ENCODE measurements at places on chromosomes 2 and 18.

DNA sequence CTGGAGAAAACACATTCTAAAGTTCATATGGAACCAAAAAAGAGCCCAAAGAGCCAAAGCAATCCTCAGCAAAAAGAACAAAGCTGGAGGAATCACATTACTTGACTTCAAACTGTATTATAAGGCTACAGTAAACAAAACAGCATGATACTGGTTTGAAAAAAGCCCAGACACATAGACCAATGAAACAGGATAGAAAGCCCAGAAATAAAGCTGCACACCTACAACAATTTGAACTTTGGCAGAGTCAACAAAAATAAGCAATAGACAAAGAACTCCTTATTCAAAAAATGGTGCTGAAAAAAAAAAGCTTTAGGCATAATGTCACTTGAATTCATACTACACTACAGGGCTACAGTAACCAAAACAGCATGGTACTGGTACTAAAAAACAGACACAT lies 289.6 kb downstream of the NR4A2 start:
- DNase-seq: no peak

GRCh38 chr2:33535421-33535820 lies 59.0 kb downstream of the RASGRP3 start:
- no peak for DNase-seq

DNA sequence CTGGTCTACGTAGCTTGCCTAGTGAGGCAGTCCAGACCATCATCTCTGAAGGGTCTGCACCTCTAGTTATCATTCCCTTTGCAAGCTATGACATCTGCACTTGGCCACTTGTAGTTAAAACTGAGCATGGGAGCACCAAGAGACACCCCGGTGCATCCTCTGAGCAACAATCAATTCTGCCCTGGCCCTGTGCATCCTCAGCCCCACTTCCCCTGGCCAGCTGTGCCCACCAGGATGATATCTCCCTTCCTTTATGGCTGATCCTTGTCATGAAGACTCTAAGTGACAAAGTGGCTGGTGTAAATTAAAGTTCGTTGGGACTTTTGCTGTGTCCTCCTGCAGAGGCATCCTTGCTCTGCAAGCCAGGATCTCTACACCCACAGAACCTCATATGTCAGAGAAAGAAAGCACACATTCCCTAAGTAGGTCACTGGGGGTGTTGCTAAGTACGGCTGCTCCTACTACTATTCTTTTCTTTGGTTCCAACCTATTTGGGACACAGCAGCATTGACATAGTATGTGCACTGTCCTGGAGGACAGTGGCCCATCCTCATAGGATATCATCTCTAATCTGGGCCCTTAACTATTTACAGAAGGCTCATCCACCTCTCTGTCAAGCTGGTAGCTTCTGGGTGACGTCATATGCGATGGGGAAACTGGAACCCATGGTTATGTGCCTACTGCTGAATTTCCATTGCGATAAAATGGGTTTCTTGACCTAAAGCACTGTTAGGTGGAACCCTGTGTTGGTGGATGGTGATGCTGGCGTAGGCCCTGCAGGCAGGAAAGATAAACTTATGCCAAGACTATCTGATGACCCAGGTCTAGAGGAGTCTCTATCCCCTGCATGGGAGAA lies 384.3 kb upstream of the ID2 start:
- no peak for DNase-seq

DNA sequence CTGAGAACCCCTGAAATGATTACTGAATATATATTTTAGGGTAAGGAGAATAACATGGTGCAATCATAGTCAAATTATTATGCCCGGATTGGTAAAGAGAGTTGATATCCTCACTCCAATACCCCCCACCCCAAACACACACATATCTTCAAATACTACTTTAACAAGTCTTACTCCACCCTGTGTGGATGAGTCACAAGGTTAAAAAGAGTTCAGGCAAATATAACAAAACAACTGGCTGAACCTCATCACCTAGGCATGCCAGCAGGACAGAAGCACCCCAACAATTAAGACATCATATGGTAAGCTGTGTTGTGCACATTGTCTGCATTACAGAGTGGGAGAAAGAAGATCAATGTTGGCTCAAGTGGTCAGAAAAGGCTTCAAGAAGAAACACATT lies 857.4 kb downstream of the TDRD15 start:
- DNase-seq: no peak

DNA sequence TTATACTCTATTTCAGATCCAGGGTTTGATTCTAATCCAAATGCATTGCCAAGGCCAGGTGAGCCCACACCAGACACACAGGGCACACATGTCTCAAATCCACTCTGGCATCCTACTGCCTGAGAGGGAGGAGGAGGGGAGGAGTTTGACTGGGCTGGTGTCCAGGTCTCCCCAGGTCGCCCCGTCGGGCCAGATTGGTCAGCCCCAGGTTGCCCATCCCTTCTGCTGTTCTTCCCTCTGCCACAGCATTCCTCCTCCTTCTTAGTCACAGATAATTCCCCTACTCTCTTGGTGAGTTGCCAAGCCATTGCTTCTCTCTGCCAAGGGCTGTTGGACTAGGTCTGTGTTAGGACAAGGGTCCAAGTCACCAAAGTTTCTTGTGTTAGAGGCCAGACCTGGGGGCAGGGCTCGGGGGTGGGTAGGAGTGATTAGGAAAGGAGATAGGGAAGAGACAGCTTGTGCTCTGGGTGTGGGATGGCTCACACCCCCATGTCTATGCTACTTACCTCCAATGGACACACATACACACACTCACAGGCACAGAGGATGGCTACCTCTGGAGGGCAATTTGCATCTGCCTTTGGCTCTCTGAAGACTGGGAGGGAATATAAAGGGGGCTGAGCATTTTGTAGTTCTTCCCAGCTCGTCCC lies 2.5 kb upstream of the EGR4 start:
- DNase-seq: no peak

- no peak for DNase-seq
Observed at GRCh38 chr2:103008586-103008985, 246.8 kb downstream of the TMEM182 start.

DNA sequence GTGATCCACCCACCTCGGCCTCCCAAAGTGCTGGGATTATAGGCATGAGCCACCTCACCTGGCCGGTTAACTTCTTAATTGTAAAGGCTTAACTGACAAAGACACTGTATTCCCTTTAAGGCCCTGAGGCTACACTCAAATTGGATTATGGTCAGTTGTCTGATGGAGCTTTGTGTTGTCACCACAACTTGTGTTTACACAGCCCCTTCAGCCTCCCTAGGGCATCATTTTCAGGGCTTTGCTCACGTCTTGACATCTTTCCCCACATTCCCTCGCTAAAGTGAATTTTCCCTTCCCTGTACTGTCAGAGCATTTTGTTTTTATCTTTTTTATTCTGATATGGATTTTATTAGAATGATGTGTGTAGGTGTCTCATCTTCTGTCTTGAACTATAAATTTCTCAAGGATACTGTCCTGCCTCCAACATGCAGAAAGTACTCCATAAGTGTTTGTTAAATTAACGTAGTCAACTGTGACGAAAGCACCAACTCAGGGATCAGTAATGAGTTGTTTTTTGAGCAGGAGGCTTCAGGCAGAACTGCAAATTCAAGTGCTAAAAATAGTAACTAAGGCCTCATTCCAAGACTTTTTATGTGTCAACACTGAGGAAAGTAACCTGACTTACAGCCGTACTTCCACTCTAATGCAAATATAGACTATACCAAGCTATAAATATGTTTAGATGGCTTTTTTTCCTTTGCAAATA lies 77.1 kb upstream of the NARS1 start:
- no peak for DNase-seq

GRCh38 chr2:201223089-201224073 lies 37.0 kb upstream of the CASP8 start:
- no peak for DNase-seq

DNA sequence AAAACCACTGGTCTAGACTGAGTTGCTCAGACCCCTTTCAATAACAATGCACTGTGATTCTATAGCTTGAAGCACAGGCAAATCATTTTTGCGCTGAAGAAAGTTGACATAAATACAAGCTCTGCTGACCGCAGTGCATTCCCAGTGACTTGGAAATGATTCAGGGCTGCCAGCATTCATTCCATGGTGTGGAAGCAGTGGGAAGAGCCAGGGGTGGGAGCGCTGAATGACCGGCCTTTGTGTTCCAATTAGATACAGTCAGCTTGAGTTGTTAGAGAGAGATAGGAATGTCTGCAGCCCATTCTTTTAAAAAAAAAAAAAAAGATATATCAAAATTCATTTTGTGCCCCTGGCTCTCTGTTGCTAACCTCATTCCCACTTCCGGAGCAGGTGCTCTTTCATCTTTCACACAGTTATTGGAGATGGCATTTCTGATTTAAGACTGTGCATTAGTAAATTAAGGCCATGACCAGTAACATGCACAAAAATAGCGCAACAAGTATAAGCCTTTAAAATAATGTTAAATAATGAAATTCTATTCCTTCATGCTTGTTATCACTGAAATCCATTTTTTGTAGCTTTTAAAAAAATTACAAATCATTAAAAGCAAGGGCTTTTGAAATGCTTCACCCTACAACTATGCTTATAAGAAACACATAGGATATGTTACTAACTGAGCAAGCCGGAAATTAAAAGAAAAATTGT lies 59.4 kb upstream of the CTLA4 start:
- no peak for DNase-seq

DNA sequence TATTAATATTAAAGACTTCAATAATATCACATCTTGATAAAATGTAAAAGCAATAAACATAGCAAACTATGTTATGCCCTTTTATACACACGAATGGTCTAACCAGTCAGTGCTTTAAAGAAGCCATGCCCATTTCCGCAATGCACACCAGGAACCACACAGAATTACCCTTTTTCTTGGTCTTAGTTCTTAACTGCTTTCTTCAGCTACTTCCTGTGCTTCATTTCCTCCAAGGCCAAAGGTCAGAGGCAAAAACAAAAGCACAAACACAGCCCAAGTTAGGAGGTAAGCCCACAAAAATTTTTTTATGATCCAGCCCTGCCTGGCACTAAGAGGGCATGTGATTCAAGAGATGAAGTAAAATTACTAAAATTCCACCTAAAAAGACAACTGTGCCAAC lies 267.2 kb downstream of the FBXO15 start:
- no peak for DNase-seq

DNA sequence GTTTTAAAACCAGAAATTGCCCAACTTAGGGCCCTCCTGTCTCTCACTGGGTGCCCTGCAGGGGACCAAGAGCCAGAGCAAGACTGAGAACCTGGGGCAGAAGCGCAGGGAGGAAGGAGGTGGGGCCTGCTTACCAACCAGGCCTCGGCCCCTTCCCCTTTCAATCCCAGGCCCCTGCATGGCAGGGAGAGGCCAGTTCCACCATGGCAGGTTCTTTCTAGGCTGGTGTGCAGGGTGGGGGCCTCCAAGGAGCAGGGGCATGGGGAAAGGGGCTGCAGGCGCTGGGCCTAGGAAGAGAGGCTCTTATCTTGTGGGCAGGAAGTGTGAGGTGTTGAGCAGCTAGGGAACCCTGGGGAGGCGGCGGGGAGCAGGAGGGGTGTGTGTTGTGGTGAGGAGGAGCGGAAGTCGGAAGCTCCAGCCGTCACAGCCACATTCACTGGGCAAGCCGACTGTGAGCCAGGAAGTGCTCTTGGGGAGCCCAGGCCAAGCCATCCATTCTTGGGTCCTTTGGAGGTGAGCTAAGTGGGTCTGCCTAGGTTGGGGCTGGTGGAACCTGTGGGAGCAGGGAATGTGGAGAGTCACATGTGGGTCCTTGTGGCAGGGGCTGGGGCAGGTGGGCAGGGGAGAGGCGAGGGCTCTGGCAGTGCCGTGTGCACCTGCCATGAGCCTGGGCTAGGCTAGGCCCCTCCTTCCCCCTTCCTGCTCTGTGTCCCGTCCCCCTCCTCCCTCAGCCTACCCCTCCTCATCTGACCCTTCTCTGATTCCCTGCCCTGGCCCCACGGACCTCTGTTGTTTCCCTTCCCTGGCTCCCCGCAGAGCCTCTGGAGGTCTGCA lies at the start of gene PSD4:
Gene PSD4 (plus strand): TSS at position 430 of the 834 bp plus-strand sequence. CDS start 8,486 bp downstream, outside the sequence.
- DNase-seq: peak; percentile 78

DNA sequence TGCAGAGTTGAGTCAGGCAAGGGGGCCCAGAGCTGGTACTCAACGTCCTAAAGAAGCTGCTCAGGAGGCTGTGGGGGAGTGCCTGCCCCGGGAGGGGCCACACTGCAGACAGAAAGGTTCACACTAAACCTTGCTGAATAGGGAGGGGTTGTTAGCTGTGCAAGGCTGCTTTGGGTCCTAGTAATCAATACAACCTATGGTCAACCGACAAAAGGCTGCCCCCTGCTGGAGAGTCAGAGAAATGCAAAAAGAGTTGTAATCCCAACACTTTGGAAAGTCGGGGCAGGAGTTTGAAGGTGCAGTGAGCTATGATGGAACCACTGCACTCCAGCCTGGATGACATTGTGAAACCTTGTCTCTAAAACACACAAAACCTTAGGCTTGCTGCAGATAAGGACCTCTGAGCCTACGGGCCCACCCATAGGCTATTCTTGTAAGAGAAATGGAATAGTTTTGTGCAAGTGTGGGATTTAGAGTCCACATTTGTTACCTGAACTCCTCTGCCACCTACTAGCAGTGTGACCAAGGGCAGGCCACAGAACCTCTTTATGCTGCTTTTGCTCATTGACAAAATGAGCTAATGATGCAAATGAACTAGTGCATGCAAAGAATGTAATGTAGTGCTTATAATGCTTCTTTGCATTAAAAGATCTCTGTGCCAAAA lies 81.5 kb downstream of the PRPF40A start:
- DNase-seq: no peak

DNA sequence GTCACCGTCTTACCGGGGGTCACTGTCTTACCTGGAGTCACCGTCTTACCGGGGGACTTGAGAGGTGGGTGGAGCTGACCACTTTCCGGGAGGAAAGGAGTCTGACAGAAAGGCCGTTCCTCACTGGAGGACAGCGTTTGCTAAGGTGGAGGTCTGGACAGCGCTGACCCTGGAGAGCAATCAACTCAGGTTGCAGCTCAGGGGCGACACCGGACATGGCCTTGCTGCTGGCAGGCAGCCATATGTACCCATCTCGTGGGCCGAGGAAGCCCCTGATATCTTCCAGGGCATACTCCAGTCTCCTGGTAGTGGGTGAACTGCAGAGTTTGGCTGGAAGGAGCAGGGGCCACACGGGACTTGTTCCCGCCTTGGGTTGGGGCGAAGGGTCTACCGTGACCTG lies 234.6 kb upstream of the MYT1L start:
- DNase-seq: no peak

DNA sequence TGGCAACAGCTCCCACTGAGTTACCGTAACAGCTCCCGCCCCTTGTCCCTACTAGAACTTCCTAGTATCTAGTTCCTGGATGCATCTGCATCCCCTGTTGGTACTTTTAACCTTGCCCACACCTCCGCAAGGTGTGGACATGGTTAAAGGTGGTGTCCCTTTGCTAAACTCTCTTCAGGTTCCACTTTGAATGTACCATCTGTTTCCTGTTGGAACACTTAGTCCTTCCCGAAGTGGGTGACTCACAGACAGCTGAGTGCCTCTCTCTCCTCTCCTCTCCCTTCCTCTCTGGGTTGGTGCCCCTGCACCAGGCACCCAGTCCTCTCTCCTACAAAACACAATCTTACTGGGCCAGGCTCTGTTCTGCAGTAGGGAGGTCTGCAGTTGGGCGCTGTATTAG lies 19.6 kb upstream of the REL start:
- no peak for DNase-seq

DNA sequence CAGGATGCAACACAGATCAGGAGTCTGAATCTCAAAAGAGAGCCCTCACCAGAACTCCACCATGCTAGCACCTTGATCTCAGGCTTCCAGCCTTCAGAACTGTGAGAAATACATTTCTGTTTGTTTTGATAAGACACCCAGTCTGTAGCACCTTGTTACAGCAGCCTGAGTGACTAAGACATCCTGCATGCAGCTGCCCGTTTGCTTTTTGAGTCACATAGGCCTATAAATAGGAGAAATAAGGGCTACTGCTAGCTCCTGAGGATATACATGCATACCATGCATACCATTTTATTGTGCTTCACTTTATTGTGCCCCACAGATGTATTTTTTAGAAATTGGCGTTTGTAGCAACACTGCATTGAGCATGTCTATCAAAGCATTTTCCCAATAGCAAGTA lies 337.8 kb downstream of the CDH2 start:
- DNase-seq: no peak

All from SIG-M5 (cell line).